Left hindlimb (tissue), 1 donor: ENCODE measurements at places on chromosomes 7 and 10.

DNA sequence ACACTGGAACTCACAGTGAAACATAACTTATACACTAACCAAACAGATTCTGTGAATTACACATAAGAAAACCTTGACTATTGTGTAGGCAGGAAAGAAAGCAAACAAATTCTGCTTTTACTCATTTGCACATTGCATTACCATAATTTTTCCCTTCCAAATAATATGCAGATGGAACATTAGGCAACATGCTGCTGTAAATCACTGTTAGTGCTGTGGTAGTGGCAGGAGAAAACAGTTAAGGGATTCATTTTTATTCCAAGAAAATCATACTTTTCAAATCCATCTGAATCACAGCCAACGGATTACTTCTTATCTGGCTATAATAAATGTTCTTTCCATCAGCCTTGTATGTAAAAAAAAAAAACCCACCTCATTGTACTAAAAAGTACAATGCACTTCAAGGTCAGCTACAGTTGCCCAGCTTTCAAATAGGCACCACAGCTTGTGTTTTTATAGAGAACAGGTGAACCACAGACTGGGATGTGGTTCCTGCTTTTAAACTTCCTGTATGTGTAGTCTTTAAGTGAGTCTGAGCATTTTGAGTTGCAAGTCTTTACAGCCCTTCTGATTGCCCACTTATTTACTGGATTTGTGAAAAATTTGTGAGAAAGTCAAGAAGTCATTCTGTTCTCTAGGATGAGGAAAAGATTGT, 590.0 kb upstream of the SEMA3D start:
- no peak for DNase-seq

DNA sequence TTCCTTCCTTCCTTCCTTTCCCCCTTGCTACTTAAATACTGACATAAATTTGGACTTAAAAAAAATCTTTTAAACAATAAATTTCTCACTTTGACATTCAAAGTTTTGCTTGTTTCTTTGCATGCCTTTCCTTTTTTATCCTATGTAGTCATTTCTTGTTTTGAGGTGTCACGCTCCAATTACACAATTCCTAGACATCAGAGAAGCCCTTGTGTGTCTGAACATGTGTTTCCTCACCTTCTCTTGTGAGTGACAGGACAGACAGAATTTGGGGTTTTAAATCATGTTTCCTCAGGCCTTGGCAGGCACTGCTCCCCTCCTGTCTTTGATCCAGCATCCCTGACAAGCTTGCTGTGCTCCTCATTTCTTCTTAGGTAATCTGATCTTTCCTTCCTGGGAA, 91.3 kb downstream of the CYTH3 start:
- DNase-seq, result no peak

DNA sequence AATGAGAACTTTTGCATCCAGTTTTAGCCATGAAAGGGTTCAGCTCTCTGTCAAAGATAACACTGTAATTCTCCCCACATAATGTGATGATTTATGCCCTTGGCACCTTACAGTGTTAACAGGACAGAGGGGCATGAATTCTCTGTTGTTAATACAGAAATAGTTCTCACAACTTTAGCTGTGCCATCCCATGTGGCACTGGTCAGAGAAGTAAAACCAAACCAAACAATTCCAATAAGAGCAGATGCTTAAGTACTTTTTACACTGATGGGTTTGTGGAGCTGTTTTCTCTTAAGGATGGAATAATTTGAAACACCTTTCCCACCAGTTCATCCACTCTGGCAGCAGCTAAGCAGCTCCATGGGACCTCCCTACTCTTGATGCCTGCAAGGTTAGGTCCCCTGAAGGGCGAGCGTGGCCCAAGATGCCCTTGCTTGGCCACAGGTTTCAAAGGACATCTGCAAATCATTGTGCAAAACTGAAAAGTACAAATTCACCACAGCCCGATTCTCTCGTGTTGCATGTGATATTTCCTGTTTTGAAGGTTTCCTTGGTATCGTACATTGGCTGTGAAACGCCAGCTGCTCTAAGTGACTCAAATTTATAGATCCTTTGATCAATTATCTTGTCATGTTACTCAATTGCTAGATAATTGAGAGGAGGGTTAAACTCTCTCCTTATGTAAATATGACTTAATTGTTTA, 82.5 kb upstream of the CREB5 start:
- no peak for DNase-seq

GRCh38 chr7:124723012-124723411, 42.6 kb downstream of the GPR37 start:
- no peak for DNase-seq

DNA sequence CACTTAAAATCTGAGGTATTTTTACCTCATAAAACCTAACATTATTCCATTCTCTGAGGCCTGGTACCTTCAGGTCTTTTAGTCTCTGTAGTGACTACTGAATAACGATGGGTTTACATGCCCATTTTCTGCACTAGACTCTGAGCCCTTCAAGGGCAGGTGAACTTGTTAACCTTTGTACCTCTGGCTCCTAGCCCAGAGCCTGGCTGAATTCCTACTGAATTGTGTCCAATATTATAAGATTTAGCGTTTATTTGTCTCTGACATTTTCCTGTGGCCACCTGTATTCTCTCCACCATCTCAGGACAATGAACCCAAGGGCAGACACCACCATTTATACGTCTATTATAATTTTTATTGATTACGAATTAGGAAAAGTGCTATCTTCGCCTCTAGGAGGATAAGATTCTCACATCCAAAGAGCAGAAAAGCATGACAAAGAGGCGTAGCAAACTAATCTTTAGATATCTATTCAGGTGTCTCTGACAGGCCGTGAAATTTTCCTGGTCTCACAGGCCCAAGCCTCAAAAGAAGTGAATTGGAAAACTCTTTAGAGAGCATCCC, 27.9 kb upstream of the HNRNPH3 start:
- no peak for DNase-seq

- DNase-seq, result no peak
Observed at GRCh38 chr10:16915300-16915699, 98.1 kb upstream of the RSU1 start.
